ENCODE measurements at places on chromosomes 2 and 18.

GRCh38 chr2:43842866-43843226 lies 4.1 kb downstream of the ABCG8 start:
- DNase-seq = no peak

GRCh38 chr2:220512419-220512818 lies 885.0 kb downstream of the SLC4A3 start:
- no peak for DNase-seq

GRCh38 chr18:28412521-28412920 lies 235.6 kb upstream of the CDH2 start:
- DNase-seq = no peak

- no peak for DNase-seq
Measured at GRCh38 chr18:3498698-3499471, 48.9 kb downstream of the TGIF1 start.

GRCh38 chr2:176554101-176555048 lies 285.1 kb downstream of the MTX2 start:
- DNase-seq = peak; percentile 56

- peak; percentile 67 for DNase-seq
Measured at GRCh38 chr2:218255446-218255845, 5.4 kb upstream of the GPBAR1 start.

DNA sequence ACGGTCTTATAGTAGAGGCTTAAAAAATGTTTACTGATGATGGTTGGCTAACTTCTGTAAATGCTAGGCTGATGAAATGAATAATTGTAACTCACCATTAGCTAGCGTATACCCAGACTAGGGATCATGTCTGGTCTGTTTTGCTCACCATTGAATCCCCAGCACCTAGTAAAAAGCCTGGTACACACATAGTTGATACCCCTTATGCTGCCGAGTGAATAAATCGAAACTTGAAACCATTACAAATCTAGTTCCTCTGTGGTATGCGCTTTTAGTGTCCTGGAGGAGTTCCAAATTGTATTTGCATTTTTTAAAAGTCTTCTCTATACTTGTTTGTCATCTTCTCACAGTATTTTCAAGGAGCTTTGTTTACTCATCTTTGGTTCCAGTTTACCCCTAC lies 1.3 kb downstream of the TAF1B start:
- peak; percentile 26 for DNase-seq

- no peak for DNase-seq
Measured at GRCh38 chr2:120481446-120482194, 135.7 kb downstream of the INHBB start.

GRCh38 chr2:43225093-43225787 lies 1.2 kb downstream of the ZFP36L2 start:
- DNase-seq = peak; percentile 27

DNA sequence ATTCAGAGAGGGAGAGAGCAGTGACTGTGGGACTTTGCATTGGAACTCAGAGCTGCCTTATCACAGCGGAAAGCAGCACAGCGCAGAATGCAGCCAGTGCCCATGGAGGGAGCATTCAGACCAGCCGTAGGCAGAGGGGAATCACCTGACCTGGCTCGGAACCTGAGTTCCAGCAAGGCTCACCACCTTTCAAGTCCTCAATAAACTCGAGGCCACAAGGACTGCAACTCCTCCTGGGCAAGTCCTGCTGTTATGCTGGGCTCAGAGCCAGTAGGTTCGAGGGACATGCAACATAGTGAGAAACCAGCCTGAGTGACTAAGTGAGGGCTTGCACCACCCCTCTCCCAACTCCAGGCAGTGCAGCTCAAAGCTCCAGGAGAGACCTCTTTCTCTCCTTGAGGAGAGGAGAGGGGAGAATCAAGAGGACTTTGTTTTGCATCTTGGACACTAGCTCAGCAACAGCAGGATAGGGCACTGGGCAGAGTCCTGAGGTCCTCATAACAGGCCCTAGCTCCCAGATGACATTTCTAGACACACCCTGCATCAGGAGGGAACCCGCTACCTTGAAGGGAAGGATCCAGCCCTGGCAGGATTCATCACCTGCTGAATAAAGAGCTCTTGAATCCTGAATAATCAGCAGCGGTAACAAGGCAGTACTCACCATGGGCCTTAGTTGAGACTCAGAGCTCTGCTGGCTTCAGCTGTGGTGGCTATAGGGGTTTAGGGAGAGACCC lies 136.8 kb upstream of the OTOS start:
- DNase-seq = no peak

DNA sequence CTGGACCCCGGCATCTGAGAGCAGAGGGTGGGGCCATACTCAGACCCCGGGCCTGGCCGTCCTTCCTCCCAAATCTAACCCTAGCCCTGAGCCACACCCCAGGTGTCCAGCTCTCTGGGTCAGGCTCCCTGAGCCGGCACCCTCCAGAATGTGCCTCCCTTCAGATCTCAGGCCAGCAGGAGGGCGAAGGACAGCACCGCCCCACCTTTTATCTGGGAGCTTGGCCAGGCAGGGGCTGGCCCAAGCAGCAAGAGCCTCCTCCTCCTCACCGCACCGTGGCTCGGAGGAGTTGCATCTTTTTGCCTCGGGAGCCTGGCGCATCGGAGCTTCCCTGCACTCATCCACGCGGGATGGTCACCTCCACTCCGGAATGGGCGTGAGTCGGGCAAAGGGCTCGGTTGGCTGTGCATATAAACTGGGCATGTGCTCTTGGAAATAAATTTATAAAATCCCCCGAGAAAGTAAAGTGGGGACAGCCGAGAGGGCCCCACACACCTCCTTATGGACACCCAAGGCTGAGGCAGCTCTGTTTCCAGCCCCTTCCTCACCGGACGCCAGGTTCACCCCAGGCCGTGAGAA lies 69.1 kb upstream of the CTDP1 start:
- DNase-seq = no peak

DNA sequence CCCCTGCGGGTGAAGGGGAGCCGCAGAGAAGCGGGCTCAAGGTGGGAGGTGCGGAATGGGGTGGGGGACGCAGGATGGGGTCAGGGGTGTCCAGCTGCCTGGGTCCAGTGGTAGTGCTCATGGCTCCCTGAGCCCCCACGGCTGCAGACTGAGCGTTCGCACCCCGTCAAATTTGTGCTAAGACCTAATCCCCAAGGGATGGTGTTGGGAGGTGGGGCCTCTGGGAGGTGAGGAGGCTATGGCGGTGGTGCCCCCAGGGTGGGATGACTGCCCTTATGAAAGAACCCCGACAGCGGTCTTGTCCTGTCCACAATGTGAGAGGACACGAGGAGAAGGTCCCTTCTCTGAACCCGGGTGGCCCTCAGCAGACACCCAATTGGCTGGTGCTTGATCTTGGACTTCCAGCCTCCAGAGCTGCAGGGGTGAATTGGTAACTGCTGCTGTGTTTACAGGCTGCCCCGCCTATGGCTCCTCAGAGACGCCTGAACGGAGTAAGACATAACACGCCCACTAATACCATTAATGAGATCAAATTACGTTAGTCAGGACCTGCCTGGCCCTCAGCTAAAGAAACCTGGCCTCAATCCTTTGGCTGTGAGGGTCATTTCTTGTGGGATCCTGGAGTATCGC lies 42.6 kb downstream of the PXDN start:
- DNase-seq = no peak

GRCh38 chr2:12605936-12606335 lies 110.8 kb upstream of the TRIB2 start:
- DNase-seq = no peak

DNA sequence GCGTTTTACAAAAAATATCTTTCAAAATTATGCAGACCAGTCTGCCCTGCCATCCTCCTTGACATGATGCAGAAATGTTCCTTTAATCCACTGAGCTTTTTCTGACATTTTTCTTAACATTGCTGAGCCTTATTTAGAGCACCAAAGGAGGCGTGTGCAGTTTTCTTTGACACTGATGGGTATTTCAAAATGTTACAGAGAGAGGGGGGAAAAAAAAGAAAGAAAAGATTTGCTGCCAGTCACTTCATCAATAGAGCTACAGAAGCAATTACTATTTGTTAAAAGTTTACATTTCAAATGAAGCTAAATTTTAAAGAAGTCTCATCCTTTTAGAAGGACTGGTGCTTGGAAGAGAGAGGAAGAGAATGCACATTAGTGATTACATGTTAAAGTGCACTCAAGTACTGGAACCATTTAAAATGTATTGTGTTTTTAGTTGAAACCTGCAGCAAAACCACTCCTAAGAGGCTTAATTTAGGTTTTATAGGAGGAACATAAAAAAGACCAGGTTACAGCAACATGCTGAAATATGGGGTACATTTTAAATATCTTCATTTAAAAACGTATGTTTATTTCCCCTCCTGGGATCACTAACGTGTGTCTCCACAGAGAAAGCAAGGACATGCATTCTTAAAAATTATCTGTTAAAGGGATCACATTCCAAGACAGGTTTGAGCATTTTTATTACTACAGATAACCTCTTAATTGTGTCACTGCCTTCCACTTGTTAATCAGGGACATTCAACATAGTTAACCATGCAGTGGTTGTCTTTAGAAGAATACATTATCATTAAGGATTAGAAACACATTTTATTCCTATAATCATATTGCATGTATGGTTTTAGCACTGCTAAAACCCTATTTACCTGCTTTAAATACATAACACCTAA lies 258.4 kb downstream of the MEIS1 start:
- DNase-seq = no peak

DNA sequence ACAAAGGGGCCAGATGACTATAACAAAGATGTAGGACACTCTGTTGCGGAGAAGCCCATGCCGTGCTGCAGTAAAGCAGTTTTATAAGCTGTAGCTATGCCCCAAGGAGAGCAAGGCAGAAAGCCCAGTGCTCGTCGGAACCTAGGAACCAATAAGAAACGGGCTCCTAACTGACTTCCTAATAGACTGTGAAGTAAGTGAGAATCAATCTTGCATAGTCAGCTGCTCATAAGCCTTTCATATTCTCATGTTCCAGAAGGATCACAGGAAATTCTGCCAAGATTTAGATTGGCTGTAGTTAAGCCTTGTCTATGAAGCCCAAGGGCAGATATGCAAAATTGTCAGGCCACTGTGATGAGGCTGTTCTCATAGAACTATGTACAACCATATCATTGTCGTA lies 98.4 kb downstream of the RTTN start:
- DNase-seq = no peak

- no peak for DNase-seq
Measured at GRCh38 chr2:42470706-42471105, 23.1 kb downstream of the KCNG3 start.

DNA sequence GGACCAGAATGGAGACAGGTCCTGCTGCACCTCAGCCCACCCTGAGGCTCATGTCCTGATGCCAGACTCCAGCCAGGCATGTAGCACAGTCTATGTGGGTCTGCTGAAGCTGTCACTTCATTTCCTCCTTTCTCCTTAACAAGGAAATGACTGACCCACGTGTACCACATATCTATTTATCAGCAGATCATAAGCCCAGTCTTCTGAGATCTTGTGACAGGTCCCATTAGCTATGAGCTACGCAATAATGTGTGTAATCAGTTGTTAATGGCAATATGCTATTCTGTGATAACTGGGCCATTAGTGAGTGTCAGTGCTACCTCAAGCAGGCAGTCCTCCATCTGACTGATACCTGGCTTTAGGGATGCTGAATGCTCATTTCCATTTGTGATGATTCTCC lies 615.3 kb downstream of the BCL11A start:
- no peak for DNase-seq

DNA sequence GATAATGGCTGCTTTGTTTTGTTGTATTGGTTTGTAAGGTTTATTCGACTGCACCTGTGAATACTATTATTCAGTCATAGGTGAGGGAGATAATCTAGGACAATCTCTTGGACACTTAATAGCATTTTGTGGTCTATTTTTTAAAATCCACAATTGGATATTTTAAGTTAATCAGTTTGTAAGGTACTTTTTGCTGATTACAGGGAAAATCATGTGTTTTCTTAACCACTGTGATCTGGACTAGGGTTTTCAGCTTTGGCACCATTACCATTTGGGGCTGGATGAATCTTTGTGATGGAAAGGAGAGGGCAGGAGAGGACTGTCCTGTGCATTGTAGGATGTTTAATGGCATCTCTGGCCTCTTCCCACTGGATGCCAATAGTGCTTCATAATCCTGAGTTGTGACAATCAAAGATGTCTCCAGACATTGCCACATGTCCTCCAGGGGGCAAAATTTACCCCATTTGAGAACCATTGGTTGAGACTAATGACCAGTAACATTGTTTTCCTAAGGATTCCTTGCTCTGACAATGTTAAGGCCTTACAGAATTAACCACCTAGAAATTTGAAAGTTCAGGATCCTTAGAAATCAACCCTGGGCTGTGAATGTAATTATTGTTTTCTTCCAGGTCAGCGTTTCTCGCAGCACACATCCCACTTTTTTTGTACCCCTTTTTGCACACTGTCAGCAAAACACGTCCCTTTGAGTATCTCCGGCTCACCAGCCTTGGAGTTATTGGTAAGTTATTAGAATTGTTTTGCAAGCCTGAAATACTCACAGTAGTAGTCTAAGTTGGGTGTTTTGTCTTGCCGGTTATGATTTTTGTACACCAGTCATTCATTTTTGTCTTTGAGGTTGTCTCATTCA lies 15.6 kb downstream of the CNOT9 start:
- no peak for DNase-seq

DNA sequence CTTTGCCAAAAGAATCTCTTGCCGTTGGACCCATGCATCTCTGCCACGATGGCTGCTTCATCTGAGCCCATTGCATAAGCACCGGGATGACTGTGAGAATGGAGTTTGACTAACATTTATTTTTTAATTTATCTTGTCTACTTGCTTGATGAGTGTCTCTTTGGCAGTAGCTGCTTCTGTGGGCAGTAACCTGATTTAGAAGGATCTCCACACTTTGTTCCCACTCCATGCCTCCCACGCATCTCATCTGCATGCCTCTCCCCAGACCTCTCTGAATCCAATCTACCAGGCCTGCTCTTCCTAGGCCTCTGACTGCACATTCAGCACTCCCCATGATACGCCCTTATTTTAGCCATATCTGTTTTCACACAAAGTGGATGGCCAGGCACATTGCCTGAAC lies 23.7 kb upstream of the TMX3 start:
- DNase-seq = no peak

- DNase-seq = peak; percentile 47
Measured at GRCh38 chr2:28952836-28953211, 28.3 kb upstream of the TOGARAM2 start.

DNA sequence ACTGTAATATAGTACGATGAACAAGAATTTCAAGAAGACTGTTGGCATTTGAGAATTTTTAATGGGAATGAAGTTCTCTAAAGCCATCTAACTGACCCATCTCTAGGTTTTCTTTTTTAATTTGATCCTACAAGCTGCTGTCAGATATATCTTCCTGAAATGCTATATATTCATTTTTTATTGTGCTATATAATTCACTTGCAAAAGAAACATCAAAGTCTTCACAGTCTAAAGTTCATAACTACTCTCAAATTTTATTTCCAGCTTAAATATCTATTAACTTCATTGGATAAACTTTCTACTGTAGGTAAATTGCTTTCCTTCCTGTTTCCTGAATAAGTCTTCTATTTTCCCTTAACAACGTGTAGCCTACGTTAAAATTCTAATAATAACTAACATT lies 3.7 kb downstream of the SCYGR2 start:
- no peak for DNase-seq

Data from inflammatory macrophage treated with lipopolysaccharide for 1 hour (primary cell).